ENCODE measurements at places on chromosomes 3 and 15.
A peak's percentile ranks its signal among the peaks of the same experiment; 100 is the strongest.

GRCh38 chr15:29835301-29835700 lies 13.0 kb upstream of the TJP1 start:
- DNase-seq: no peak

DNA sequence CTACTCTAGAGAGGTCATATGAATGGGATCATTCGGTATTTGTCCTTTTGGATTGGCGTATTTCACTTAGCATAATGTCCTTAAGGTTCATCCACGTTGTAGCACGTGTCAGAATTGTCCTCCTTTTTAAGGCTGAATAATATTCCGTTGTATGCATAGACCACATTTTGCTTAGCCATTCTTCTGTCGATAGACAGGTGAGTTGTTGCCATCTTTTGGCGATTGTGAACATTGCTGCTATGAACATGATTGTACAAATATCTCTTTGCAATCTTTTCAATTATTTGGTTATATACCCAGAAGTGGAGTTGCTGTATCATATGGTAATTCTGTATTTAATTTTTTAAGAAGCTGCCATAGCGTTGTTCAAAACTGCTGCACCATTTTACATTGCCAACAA lies 52.4 kb upstream of the GOLGA8J start:
- DNase-seq: no peak

DNA sequence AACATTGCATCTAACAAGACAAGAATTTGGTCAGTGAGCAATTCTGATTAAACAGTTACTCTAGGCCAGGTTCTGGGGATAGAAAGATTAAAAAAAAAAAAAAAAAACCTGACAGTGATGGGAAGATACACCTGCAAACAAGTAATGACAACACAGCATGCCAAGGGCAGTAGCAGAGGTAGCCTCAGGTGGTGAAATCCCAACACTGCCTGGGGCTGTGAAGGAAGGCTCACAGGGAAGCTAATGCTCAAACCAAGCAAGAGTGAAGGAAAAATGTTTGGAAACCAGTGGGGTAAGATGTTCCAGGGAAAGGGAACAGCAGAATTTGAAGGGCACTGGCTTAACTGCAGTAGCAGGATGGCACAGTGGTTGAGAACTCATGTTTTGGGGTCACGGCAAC lies 8.9 kb downstream of the RTP2 start:
- no peak for DNase-seq

DNA sequence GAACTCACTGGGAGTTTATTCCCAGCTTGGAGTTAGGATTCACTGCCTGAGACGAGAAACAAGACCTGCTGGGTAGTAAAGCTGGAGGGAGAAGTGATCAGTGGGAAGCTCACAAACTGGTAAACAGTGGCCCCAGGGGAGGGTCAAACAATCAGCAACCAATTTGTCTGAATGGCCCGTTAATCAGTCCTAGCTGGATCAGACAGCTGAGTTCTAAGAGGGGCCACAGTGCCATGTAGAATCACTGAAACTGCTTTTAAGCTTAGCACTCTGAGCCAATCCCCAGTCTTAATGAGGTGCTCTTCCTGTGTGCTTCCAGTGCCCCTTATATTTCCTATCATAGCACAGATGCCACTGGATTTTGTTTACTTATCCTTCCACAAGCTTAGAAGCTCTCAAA lies 591.7 kb downstream of the RSL24D1 start:
- DNase-seq: no peak

- DNase-seq: no peak
Measured at GRCh38 chr3:146476094-146476740, 6.9 kb upstream of the PLSCR2 start.

GRCh38 chr3:99659032-99659431 lies 20.6 kb downstream of the COL8A1 start:
- DNase-seq: no peak

- DNase-seq: no peak
Measured at GRCh38 chr15:90840954-90841353, 27.4 kb upstream of the FURIN start.

- DNase-seq: peak; percentile 94
Measured at GRCh38 chr15:81274931-81275707, 48.8 kb downstream of the STARD5 start.

GRCh38 chr3:40623567-40623966 lies 98.8 kb downstream of the ZNF621 start:
- DNase-seq: peak; percentile 14

DNA sequence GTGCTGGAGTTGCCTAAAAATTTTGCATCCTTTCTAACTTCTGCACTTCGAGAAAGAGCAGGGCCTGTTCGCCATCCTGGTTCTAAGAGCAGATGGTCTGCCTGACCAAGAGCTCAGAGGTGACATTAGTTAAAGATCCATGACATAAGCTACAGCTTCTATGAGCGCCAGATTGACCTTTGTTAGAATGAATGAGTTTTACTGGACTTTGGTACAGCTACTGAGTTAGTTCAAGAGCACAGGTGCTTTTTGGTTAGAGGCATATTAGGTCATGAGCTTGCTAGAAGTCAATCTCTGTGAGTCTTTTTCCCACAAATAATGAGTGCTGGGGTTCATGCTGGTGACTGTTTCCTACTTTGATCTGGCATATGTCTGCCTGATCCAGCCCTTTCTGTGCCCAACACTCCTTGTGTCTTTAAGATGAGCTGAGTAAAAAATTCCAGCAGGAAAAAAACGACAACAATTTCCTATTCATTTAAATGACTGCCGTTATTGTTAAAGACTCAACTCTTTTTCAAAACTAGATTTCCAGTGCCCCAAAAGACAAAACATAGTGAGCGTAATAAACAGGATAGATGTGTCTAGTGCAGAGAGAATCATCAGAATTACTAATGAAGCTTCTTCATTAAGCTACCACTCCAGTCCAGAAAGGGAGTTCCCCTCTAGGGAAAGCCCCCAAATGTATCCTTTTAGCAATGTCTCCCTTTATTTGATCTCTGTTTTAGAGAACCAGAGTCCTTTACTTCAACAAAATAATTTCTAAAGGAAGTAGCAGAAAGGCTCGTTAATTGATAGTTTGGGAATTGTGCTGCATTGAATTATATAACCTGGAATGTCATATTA lies 152.9 kb downstream of the SLCO3A1 start:
- no peak for DNase-seq

- DNase-seq: no peak
Measured at GRCh38 chr15:39513936-39514335, 66.9 kb upstream of the THBS1 start.

GRCh38 chr3:194494951-194495374 lies 8.2 kb upstream of the ATP13A3 start:
- no peak for DNase-seq

DNA sequence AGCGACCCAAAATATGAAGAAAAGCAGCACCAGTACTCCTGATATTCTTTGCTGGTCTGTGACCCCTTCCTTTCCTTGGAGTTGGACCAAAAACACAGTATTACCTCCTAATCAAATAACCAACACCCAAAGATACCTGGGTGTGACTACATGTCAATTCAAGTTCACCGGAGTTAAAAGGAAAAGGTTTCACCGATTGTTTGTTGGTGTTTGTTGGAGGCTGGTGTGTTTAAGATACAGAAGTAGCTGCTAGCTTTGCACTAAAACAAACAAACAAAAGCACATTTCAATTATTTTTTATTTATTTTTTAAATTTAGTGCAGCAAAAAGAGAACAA lies 81.5 kb downstream of the MYO1E start:
- no peak for DNase-seq

DNA sequence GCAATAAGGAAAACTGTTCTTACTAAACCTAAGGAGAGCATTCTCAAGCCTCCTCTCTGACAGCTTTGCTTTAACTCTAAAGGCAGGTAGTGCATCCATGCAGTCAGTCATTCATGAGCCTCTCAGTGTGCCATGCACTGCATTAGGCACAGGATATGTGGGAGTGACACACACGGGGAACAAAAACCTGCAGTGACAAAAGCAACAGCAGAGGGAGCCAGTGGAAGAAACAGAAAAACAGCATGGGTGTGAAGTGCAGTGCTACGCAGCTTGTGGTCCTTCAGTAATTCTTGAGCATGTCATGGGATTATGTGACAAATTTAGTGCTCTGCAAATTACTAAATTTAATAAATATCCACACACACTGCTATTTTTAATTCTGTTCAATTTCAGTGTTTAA lies 230.7 kb downstream of the BBX start:
- DNase-seq: peak; percentile 37

DNA sequence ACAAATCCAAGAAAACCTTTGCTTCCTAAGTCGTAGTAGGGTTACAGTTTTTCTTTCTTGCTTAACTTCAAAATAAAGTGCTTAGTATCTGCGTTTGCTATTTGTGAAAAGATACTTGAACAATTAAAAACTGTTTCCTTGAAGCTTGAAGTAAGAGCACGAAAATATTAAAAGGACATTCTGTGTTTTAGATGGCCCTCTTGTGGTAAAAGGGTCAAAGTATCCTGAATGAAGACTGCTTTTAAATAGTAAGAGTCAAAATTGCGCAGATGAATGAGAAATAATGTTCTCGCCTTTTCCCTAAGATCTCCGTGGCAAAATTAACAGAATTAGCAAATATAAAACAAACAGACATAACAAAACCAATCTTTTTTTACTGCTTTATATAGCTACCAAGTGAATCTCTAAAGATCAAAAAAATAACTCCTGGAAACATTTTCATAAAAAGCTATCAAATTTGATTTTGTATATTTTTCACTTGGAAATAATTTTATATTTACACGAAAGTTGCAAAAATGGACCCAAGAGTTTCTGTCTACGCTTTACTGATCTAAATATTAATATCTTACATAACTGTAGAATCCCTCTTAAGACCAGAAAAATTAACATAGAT lies 175.4 kb downstream of the MBNL1 start:
- no peak for DNase-seq

DNA sequence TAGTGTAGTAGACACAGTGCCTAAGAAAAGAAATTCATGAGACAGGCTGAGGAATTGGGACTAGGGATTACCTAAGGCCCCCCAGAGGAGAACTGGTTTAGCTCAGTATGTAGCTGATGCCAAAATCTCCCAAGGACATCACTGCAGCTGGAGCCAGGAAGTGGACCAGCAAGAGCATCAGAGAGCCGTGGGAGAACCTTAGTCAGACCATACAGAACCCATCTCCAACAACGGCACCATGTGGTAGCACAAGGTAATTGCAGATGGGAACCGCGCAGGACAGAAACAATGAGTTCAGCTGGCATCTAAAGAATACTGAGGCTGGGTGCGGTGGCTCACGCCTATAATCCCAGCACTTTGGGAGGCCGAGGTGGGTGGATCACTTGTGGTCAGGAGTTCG lies 81.7 kb downstream of the WNT5A start:
- peak; percentile 5 for DNase-seq

DNA sequence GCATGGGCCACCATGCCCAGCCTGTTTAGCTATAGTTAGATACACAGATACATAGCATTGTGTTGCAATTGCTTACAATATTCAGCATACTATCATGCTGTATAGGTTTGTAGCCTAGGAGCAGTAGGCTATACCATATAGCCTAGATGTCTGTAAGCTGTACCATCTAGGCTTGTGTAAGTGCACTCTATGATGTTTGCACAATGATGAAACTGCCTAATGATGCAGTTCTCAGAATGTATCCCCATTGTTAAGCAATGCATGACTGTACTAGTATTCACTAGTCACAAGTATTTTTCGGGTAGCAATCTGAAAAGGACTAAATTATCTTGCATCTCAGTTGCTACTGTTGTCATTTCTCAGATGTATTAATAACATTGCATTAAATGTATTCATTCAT lies 16.0 kb downstream of the PIGB start:
- DNase-seq: no peak

- DNase-seq: no peak
Measured at GRCh38 chr3:39432342-39432741, 25.8 kb downstream of the RPSA start.

GRCh38 chr3:56894881-56895431 lies 93.2 kb upstream of the ARHGEF3 start:
- peak; percentile 60 for DNase-seq

DNA sequence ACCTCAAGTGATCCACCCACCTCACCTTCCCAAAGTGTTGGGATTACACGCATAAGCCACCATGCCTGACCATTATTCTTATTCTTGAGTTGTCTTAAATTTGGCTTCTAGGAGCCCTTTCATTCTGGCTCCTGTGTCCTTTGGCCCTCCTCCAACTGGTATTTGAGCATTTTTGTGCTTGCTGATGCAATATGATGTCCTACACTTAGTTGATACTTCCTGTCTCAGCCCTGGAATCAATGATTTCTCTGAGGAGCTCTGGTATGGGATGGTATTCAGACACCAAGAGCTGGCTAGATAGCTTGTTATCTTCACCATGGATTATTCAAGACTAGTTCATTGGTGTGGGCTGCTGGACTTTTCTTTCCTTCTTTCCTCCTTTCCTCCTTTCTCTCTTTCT lies 25.4 kb downstream of the ZNF621 start:
- DNase-seq: no peak

GRCh38 chr15:78420220-78420619 lies 17.8 kb upstream of the IREB2 start:
- no peak for DNase-seq

- DNase-seq: no peak
Measured at GRCh38 chr3:157520485-157521150, 17.4 kb upstream of the VEPH1 start.

DNA sequence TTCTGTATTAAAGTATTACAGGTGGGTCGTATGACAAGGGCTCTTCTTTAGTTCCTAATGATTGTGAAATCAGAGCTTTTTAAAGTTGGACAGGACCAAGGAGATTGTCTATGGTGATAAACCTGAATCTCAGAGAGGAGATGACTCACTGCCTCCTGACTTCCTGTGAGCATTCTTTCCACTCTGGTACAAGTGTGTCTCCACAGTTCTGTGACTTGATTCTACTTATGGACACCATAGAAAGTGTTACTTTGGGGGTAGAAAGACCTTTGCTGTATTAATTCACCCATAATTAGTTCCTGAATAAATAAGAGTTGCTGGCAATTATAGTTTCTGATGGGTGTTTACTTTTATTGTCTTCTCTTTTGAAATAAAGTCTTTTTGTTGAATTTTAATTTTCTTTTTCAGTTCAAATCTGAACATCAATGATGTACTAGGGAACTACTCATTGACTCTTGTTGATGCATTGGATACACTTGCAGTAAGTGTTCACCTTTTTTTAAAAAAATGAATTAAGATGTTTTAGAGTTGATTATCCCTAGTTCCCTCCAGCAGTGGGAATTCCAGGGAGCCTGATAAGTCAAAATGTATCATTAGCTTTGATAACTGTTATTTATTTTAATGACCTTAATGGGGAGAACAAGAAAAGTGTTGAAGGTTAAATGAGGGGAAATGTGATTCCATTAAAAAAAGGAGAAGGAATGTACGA lies 7.4 kb downstream of the EDEM1 start:
- DNase-seq: peak; percentile 66

DNA sequence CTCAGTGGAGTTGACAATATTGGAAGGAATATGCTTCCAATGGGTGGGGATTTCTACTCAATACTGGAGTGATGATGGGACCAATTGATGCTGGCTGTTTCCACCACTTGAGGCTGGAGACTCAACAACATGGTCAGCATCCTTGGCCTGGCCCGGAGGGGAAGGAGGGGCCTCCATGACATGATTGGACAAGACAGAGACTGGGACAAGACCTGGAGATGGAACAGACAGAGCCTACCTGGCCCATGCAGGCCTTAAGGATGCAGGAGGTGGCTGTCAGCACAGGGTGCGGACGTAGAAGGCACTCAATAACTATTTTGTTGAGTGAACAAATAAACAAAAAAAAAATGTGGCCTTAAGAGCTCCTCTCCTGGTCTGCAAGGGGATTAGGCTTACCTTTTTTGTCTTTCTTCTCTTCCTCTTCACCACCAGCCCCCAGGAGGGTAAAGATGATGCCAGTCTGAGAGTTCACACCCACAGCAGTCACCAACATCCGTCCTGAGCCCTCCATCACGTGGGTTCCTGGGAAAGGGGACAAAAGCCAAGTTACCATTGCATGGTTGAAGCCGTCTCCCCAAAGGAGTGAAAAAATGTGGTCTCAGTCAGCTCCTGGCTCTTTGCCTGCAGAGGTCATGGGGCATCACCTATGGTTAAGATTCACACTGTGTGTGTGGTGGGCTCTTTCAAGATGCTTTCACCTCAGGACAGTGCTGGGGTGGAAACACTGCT lies 67.1 kb upstream of the SEC13 start:
- no peak for DNase-seq
